ENCODE measurements at places on chromosomes 11 and 22. TPM values are rescaled to one million over a fixed set of nuclear protein-coding genes. Genes with fewer than 3 reads are reported as not detected.

GGT5 gene
- 6.7 TPM for total RNA-seq

MDK gene
- 18.9 TPM for total RNA-seq

MMP11 gene
- total RNA-seq: 9.2 TPM

OR4C3 gene
- not detected for total RNA-seq

SERHL2 gene
- 4.4 TPM for total RNA-seq

ANO1 gene
- 0.14 TPM for total RNA-seq

LYVE1 gene
- total RNA-seq: under 0.01 TPM

TSPAN32 gene
- total RNA-seq: under 0.01 TPM

Data from smooth muscle cell of bladder (primary cell).